ENCODE measurements at places on chromosomes 2 and 18.
A peak's percentile ranks its signal among the peaks of the same experiment; 100 is the strongest.

- DNase-seq: no peak
Measured at GRCh38 chr2:42556315-42556890, 12.0 kb upstream of the MTA3 start.

- DNase-seq: no peak
Measured at GRCh38 chr2:118049140-118049815, 35.4 kb upstream of the CCDC93 start.

DNA sequence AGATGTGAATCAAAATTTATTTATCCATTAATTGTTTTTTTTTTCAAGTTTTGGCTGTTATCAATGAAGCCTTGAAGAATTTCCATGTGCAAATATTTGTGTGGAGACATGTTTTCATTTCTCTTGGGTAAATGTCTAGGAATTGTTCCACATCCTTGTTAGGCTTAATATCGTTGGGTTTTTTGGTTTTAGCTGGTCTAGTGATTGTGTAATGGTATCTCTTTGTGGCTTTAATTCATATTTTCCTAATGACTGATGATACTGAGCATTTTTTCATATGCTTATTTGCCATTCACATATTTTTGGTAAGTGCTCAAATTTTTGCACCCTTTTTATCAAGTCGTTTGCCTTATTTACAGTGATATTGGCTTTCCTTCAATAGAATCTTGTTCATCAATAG, 250.3 kb upstream of the EPHA4 start:
- no peak for DNase-seq

DNA sequence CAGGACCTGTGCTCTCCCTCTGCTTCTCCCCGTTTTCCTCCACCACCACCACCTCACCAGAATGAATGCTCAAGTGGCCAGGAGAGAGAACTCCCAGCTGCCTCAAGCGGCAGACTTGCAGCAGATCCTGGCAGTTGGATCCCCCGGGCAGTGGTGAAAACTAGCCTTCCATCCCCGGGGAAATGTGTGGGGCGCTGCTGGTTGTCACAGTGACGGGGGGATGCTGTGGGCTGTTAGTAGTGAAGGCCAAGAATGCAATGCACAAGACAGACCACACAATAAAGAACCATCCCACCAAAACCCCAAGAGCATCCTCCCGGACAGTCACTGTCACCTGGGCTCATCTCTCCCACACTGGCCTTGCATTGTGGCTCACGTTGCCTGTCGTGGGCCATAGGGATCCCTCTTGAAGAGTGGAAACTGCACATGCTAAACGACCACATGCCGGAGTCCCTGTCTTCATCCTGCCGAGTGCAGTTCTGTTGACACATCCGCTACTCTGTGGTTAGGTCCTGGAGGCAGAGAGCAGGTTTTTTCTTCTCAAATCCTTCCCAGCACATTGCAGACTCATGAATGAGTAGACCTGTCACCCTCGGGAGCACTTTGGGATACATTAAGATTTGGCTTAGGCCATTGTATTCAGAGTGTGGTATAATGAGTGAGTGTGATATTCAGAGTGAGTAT, 13.5 kb downstream of the SPATA3 start:
- no peak for DNase-seq

GRCh38 chr2:129492548-129492947, 486.9 kb upstream of the RAB6C start:
- DNase-seq: no peak

DNA sequence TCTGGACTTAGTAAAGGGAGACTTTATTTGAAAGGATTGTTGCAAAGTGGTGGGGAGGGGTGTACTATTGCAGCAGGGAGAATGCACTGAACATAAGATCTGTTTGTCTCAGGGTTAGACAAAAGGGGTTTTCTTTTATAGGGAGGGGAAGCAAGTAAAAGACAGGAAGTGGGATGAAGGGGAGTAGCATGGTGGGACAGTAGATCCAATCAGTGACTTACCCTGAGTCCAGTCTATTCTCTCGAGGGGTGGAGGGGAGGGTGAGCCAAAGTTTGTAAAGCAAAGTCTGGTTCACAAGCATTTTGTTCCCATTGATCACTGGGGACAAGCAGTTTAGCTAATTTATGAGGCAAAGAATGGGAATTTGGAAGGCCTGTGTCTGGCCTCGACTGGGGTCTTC, 35.0 kb upstream of the CYP27C1 start:
- DNase-seq: no peak

GRCh38 chr2:222296911-222297599, 1.7 kb downstream of the PAX3 start:
- DNase-seq: no peak

DNA sequence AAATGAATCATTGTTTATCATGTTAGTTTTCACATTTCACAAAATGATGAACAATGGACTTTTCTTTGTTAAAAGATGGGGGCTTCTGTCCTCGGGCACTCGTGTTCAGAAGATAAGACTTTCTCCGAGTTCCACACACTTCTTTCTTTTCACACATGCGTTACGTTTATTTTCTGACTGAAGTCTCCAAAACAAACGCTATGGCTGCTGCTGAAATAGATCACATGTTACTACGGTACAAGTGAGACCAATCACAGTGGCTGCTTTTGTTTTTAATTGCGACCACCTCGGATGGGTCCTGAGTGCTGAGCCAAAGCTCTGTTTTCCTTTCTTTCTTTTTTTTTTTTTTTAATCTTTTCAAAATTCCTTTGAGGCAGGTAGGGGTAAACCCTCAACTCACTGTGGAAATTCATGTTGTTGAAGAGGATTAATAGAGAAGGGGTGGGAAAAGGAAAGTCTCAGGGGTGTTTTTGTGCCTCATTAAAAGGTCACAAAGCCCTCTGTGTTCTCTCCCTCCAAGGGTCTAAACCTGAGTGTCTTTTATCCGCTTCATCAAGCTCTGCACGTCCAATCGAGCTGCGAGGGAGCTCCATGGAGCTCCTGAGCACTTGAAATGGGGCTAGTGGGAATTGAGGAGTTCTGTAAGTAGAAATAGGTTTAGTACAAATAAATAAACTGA, 48.2 kb downstream of the ARL4C start:
- DNase-seq: no peak

GRCh38 chr2:176385219-176385759, 116.0 kb downstream of the MTX2 start:
- no peak for DNase-seq

GRCh38 chr2:10303694-10304378, 1.1 kb downstream of the HPCAL1 start:
- peak; percentile 20 for DNase-seq

- DNase-seq: no peak
Measured at GRCh38 chr2:201972621-201973255, 60.9 kb upstream of the FZD7 start.

Data from SW 1271 (cell line).